ENCODE measurements at places on chromosomes 6 and 20.
A peak's percentile ranks its signal among the peaks of the same experiment; 100 is the strongest.

GRCh38 chr6:120228297-120228696 is 878.7 kb upstream of the MAN1A1 start:
- no peak for DNase-seq

DNA sequence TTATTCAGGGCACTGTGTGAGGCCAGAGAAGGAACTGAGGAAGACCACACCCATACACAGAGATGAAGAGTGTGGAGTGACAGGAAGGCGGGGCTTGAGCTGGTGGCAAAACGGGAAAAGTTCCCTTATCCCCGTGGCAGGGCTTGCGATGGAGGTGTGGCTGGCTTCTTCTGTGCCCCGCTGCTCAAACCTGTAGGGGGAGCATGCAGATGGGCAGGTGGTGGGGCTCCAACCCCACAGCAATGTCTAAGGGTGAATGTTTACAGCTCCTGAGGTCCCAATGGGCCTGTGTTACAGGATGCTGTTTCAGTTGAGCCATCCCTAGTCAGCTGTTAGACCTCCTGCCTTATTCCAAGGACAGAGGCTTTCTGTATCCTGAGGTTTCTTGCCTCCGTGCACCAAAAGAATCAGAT is 105.9 kb downstream of the LY86 start:
- no peak for DNase-seq

GRCh38 chr6:164185471-164185871 is 771.0 kb downstream of the QKI start:
- DNase-seq: no peak

- DNase-seq: no peak
Observed at GRCh38 chr6:13629459-13630116, 14.5 kb downstream of the NOL7 start.

- no peak for DNase-seq
Observed at GRCh38 chr20:31713312-31714273, 9.1 kb downstream of the BCL2L1 start.

DNA sequence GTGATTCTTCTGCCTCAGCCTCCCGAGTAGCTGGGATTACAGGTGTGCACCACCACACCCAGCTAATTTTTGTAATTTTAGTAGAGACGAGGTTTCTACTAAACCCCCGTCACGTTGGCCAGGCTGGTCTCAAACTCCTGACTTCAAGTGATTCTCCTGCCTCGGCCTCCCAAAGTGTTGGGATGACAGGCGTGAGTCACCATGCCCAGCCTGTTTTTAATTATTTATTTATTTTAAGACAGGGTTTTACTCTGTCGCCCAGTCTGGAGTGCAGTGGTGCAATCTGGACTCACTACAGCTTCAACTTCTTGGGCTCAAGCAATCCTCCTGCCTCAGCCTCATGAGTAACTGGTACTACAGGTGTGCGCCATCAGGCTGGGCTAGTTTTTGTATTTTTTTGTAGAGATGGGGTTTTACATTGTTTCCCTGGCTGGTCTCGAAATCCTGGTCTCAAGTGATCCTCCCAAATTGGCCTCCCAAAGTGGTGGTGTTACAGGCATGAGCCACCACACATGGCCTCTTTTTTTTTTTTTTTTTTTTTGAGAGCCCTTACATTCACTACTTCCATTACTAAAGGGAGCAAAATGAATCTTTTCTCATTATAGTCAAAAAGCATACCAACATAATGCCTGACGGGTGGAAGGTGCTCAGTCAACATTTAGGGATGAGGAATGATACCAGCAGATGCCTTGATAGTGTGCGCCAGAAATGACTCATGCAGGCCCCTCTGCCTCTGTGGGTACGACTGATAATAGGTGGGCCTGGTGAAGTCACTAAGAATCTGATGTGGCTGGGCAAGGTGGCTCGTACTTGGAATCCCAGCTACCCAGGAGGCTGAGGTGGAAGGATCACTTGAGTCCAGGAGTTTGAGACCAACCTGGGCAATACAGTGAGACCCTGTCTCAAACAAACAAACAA is 17.8 kb upstream of the RALGAPB start:
- DNase-seq: no peak

DNA sequence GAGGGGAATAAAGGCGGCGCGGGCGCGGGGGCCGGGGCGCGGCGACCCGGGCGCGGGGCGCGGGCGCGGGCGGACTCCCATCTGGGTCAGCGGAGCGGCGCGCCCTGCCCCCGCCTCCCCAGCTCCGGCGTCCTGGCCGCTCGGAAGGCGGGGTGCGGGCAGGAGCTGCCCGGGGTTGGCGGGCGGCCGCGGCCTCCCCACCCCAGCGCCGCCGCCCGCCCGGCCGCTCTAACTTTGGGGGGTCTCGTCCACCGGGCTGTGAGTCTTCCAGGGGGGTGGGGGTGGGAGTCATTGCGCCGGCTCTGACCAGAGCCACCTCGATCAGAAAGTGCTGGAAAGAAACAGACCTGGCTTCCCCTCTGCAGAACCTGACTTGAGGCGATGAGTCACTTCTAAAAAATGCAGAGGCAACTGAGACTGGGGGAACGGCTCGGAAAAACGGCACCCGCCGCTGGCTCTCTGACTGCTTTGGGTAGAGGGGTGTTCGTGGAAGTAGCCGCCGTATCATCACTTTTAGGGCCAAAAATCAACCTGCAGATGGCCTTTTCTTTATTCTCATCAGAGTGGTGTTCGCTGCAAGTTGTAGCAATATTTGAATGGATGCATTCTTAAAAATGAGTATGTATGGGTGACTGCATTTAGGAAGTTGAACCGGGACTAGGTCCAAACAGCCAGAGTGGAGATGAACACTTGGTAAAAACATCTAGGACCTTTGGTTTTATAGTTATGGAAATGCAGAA is 667 bp downstream of the CAP2 start:
- DNase-seq: no peak

- no peak for DNase-seq
Observed at GRCh38 chr6:150697515-150697914, 97.8 kb downstream of the PLEKHG1 start.

GRCh38 chr20:50547964-50548363 is 37.8 kb downstream of the PTPN1 start:
- DNase-seq: no peak

DNA sequence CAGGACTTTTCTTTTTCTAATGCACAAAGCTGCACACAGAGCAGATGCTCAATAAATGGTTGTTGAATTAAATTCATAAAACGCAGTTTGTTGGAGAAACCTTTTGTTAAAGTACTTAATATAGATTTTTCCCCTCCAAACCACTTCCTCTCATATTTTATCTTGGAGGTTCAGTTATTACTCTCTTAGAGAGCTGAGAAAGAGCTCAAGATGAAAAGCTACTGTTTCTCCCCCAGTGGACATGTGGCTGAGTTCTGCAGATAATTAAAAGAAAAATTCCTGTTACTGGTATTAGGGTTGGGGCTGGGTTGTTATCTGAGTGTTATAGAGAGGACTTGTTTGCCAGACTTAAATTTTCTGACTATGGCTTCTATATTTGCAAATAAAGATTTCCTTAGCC is 294.0 kb downstream of the TBC1D7 start:
- no peak for DNase-seq

DNA sequence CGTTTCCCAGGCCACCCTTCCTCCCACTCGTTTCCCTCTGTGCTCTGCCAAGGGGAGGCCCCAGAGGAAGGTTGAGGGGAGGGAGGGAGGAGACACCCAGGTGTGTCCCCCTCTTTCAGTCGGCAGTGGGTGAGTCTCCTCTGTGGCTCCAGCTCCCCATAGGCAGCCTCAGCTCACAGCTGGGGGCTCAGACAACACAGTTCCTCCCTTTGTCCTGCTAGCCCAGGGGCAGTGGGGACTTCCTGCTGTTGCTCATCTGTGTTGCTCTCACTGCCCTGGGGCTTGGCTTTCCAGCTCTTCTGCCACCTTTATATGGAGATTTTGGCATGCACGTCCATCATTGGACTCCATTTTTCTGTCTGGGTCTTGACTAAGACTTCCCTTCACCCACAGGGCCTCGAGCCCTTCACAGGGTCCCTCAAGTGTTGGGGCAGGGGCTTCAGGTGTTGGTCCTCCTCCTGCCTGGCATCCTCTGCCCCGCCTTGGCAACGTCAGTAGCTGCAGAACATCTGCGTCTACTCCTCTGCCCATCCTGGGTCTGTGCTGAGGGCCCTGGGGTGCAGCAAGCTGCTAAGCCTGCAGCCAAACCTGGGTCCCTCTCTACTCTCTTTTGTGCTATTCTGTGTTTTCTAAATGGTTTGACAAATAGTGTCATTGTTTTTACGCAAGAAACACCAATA is 190.6 kb upstream of the PMEPA1 start:
- DNase-seq: no peak

GRCh38 chr6:109285366-109285765 is 96.9 kb downstream of the CD164 start:
- DNase-seq: no peak

DNA sequence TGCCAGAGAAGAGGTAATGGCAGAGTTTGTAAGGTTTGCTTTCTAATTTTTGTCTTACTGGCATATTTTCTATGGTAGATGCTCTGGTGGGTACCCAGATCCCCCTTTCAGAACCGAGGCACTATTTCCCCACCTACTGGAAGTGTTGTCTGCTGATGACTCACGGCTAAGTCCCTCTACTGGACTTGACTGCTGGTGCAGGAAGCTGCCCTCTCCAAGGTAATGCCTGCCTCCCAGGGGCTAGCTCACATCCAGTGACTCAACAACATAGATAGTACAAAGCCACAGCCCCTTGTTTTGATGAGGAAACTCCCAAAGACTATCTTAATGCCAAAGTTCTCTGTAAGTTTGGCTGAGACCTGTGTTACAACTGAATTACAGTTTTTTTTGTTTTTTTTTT is 285.4 kb upstream of the FLRT3 start:
- no peak for DNase-seq

DNA sequence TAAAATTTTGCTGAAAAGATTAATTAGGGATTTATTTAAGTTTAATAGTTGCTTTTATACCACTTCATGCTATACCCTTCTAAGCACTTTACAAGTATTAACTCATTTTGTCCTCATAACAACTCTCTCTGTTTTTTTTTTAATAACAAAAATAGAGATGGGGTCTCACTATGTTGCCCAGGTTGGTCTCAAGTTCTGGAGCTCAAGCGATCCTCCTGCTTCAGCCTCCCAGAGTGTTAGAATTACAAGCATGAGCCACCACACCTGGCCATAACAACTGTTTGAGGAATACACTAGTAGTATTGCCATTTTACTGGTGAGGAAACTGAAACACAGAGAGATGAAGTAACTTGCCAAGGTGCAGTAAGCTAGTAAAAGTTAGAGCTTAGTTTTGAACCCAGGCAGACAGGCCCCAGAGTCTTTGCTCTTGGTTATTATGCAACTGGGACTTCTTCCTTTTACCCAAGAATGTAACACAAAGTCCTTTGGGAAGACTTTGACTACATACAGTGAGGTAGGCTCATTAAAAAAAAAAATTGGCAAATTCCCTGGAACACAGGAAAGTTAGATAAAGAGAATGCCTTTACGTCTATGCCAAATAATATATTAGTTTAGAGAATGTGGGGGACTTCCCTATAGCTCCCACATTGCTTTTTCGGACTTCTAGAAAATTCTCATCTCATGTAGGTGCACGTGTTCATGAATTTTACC is 11.4 kb downstream of the ANKS1A start:
- no peak for DNase-seq

GRCh38 chr20:32234135-32234808 is 26.6 kb downstream of the POFUT1 start:
- DNase-seq: no peak

GRCh38 chr6:151376440-151376839 is 14.9 kb downstream of the ZBTB2 start:
- no peak for DNase-seq

- no peak for DNase-seq
Observed at GRCh38 chr6:80689716-80690395, 583.4 kb downstream of the BCKDHB start.

DNA sequence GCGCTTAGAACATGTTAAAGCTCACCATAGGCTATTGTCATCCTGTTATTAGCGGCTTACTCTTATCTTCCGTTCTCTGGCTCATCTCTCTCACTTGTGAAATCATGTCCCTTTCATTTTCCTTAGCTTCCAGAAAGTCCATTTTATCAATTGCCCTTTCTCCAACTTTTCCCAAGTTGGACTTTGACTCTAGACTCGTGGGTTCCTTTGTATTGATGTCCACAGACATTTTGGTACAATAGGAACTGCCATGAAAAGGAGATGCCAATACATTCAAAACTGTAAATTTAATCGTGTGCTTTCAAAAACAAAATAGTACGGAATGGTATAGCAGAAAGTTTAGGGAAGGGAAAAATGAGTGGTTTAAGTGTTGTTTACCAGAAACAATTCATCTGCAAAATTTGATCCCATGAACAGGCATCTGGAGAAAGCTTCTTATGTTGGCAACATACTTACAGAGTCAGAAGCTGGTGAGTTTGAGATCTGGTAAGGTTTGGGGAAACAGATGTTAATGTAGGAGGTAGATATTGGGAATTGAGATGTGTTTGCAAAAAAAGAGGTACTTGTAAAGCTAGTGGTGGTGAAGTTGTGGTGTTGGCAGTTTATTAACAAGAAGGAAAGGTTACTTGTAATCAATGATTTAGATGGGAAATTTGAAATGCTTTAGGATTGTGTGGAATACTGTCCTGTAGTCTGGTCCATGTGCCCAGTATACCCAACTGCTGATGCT is 10.2 kb upstream of the HIVEP1 start:
- no peak for DNase-seq

DNA sequence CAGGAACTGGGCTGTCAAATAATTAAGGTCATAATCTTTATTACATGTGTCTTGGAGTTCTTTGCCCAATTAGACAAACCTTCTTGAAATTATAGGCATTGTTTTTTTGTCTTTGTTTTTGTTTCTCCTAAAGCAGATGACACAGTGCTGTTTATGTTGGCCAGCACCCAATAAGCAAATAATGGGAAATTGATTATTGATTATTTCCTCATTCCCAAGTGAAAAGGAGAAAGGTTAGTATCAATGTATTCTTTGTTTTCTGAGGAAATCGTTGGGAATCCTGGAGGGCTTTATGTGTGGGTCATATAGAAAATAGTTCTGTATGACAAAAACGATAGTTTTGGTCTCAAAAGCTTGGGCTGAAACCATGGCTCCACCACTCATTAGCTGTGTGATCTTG is 4.5 kb upstream of the CYP24A1 start:
- DNase-seq: no peak

DNA sequence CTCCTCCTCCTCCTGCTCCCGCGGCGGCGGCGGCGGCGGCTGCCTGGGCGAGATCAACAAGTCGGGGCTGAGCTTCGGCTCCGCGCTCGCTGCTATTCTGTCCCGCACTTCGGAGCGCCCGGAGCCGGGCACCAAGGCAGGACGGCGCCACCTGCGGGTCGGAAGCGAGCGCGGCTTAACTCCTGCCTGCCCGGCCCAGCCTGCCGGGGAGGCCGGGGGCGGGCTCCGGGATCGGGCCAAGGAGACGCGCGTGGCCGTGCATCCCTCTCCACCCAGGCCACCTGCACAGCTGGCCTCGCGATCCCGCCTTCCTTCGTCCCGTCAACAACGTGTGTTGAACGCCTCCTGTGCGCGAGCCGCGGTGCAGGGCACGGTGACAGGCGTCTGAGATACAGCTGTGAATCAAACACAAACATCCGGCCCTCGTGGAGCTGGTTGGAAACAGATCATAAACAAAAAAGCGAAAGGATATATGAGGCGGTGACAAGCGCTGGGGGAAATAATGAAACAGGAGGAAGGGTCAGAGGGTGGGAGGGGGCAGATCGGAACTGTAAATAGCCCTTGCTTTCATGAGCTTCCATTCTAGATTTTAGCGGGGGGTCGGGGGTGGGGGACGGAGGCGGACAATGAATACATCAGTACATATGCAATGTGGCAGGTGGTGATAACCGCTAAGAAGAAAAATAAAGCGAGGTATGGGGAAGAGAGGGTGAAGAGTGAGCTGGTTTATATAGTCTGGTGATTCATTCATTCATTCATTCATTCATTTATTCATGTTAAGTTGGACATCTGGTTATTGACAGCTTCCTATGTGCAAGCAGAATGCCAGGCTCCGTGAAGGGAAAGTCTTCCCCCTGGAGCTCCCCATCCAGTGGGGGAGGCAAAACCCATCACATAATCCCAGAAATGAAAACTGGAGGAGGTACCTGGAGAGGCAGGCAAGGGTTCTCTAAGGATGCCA is 2.0 kb upstream of the KCNB1 start:
- DNase-seq: peak; percentile 30
